CD4-positive, alpha-beta T cell treated with Interleukin-21 for 1 hour (primary cell): ENCODE measurements at places on chromosomes 1 and 21.

DNA sequence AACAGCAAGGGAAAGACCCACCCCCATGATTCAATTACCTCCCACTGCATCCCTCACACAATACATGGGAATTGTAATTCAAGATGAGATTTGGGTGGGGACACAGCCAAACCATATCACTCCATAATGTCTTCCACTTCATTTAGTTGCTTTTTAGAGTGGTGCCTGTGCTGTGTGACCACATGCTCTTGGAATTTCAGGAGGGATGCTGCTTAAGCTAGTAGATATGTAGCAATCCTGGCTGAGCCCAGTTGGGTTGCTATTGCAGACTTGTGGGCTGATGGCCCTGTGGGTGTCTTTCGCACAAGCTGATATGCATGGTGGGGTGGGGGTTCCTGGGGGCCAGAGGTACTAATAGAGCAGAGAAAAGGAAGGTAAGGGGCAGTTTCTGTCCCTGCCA lies 160.4 kb upstream of the SYT6 start:
- DNase-seq: no peak

GRCh38 chr21:27557356-27557755 lies 590.5 kb upstream of the ADAMTS5 start:
- no peak for DNase-seq

DNA sequence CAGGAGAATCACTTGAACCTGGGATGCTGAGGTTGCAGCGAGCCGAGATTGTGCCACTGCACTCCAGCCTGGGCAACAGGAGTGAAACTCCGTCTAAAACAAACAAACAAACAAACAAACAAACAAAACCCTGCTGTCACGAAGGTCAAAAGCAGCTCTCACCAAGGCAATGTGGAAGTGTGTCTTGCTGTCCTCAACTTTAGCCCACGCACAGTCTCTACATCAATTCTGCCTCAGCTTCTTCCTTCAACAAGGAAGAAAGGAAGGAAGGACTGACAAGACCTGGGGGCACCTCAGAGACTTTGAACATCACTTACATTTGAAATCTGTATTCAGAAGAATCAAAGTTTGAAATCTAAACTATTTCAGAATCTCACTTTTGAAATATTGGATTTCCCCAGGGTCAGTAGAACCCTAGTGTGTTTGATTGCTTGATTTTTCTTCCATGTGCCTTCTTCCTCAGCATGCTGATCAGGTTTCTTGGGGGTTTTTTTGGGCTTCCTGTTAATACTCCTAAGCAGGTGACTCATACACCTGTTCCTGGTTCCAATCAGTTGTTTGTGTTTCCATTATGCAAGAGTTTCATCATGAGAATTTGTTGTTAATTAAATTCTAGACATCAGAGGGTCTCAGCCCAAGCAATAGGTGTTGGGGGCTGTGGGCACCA lies 6.5 kb upstream of the CSTB start:
- DNase-seq: no peak

GRCh38 chr1:153180556-153180955 lies 22.7 kb upstream of the LELP1 start:
- DNase-seq: no peak

- no peak for DNase-seq
Measured at GRCh38 chr21:40610345-40610744, 236.6 kb downstream of the DSCAM start.
